ENCODE measurements at places on chromosomes 5 and 9.

DNA sequence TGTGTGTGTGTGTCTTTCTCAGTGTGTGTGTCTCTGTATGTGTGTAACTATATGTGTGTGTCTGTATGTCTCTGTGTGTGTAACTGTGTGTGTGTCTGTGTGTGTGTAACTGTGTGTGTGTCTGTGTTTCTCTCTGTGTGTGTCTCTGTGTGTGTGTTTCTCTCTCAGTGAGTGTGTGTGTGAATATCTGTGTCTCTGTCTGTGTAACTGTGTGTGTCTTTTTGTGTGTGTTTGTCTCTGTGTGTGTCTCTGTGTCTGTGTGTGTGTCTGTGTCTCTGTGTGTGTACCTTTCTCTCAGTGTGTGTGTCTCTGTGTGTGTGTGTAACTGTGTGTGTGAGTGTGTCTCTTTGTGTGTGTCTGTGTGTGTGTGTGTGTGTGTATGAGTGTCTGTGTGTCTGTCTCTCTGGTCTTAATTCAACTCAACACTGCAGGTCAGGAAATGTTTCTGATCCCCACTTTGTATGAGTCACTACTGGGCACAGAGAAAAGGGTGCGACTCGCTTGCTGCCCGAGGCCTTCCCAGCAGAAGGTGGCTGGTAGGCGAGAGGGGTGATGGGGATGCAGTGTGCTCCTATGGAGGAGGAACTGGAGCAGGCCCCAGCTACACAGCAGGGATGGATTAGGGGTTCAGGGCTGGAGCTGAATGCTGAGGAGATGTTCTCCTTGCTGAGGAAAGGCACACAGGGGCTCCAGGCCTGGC lies 52.1 kb downstream of the NSG2 start:
- DNase-seq: no peak

- no peak for DNase-seq
These were observed 89.7 kb upstream of the PRLR start for GRCh38 chr5:35320029-35320428.

DNA sequence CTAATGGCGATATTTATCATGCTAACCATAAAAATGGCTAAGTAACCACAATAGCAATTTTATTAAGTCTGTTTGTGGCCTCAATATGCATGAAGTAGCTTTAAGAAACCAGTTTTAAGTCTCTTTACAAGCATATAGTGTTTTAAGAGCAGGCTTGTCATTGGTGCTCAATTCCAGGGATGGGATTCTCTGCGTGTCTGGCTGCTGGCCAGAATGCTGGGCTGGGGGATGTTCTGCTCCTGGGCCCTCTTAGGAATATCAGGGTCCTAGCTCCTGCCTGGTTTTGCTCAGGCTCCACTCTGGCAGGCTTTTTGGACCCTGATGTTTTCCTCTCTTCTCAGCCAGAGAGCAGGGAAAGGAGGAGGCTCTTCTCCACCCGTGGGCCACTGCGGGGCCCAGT lies 127.2 kb downstream of the PDE8B start:
- DNase-seq: no peak

- no peak for DNase-seq
These were observed 50.8 kb downstream of the CNTRL start for GRCh38 chr9:121125590-121125989.

GRCh38 chr9:21830589-21830988 lies 28.2 kb downstream of the MTAP start:
- DNase-seq: no peak

GRCh38 chr5:138637256-138637655 lies 62.1 kb upstream of the HSPA9 start:
- DNase-seq: no peak

DNA sequence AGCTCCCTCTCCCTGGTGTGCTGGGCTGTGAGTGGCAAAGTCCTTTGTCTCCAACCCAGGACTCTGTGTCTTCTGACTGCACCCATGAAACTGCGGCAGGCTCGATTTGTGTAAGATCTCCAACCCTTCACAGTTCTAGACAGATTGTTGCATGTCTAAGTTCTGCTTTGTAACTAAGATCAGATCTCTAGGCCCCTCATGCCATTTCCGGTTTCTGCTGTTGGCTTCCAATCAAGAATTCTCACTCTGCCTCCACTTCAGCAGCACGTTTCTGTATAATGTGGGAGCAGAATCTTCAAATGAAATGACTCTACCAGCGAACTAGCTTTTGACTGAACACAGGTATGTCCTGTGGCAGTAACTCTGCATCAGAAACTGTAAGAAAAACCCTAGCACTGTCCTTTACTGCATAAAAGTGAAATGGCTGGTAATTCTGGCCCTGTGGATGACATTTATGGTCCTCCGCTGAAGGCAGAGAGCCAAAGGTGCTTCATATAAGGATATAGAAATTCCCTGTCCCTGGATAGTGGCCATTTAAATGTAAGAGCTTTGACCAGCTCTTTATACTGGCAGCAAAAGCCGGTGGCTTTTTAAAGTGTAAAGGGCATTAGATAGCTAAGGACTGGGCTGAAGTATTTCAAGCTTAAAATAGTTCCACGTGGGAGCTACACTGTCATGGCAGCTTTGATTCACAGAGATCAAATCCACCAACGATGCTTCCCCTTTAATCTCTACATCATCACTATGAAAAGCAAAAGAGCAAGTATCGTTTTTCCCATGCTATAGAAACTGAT lies 319.0 kb upstream of the CDH6 start:
- no peak for DNase-seq

- no peak for DNase-seq
These were observed 83.5 kb downstream of the GDA start for GRCh38 chr9:72232778-72233177.

DNA sequence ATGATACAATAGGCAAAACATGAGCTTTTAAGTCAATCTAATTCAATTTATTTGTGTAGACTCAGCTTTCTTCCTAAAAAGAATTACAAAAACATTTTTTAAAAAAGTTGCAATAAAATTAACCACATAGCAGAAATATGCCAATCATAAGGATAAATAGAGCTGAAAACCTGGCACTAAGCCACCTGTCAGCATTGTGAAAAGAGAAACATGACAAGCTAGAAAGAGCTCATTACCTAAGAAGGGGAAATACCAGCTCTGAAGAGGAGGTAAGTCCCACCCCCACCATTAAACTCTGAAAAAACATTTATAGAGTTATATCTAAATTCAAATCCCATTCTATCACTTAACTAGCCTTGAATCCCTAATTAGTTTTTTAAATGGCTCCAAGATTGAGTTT lies 372.9 kb downstream of the OSTF1 start:
- peak; percentile 14 for DNase-seq

DNA sequence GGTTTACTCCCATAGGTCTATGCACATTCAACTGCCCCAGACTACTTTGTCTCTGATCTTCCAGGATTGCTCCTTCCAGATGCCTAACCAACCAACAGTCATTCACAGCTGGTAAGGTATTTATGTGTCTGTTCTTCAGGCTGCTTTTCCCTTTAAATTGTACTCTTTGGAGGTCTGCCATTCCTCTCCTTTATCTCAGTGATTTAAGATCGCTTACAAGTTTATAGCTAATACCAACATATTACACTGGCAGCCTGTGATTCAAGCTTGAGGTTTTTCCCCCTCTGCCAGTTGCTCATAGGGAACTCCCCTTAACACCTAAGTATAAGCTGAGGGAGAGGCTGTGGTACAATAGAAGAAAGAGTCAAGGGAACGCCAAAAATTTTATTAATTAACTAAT lies 711.7 kb upstream of the EDIL3 start:
- no peak for DNase-seq

- DNase-seq: no peak
These were observed 166.9 kb downstream of the CDC42SE2 start for GRCh38 chr5:131430794-131431193.

GRCh38 chr5:137933491-137933911 lies 44.2 kb downstream of the PKD2L2 start:
- no peak for DNase-seq

GRCh38 chr5:16306812-16307211 lies 127.2 kb upstream of the MARCHF11 start:
- DNase-seq: no peak

DNA sequence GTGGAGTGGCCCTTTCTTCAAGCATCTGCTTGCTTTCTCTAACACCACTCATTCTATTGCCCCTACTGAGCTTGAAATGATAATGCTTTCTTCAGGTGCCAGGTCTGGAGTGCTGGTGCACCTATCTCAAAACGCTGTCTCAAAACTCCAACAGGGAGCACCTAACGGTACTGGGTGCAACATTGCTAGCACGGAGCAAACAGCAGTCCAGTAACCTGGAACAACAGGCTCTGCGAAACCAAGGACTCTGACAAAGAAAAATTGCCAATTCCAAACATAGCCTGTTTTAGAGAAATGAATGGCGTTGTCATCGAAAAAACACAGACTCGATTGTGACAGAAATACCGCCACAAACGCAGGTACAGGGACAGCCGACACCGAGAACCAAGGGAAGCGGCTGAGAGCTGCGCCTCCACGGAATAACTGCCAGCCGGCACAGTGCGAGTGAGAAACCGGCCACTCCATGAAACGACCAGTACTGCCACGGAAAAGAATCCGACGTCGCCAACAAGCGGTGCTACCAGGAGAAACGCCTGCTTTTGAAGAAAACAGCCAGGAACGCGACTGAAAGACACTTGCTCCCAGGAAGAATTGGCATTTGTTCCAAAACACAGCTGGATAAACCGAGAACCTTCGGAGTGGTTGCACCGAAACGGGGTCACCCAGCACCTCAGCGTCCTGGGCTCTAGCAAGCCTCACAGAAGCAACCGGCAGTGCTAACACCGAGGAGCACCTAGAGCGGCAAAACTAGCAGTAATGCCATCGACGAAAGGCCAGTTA lies 3.1 kb downstream of the ANXA2R start:
- no peak for DNase-seq

DNA sequence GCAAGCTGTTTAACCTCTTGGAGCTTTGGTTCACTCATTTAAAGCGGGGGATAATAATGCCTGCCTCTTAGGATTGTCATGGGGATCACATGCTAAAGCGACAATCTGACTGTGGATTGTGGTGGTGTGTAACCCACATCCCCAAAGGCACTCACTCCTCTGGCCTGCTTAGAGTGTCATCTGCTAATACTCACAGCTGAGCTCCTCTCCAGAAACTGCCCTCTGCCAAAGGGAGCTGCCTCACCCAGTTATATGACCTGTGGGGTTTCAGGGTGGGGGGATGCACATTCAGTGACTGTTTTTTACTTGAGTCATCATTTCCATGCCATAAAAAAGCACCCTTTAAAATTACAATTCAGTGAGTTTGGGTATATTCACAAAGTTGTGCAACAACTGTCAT lies 110.0 kb upstream of the SPOCK1 start:
- DNase-seq: no peak

DNA sequence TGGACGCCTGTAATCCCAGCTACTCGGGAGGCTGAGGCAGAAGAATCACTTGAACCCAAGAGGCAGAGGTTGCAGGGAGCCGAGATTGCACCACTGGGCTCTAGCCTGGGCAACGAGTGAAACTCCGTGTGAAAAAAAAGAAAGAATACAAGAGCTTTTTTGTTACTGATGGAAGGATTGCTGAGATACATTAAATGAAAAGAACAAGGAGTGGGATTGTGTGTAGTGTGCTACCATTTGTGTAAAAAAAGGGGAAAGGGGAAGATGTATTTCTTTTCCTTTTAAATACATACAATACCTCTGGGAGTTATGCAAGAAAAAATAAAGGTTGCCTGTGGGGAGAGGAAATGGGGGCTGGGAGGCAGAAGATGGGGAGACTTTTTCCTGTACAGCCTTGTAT lies 14.7 kb upstream of the GARNL3 start:
- no peak for DNase-seq

- DNase-seq: no peak
These were observed 35.1 kb downstream of the NNT start for GRCh38 chr5:43638107-43638506.

DNA sequence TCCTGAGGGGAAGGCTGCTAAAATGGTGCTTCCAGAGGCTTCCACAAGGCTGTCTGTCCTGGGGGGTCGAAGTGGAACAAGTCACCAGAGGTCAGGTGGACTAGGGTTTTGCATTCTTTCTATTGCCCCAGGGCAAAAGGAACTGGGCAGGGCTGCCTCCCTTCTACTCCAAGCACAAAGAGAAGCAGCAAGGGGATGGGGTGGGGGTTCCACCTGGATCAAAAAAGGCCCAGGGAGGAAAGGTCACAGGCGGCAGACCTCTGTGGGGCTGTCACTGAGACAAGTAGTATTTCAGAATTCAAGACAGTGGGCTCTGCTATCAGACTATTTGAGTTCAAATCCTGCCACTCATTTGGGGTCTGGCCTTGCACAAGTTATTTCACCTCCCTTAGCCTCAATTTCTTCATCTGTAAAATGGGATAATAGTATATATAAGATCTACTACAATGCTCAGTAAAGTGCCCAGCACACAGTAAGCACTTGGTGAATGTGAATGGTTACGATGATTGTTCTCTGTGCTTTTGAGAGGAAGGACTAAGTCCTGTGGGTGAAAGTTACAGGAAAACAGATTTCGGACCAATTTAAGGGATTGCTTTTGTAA lies 1.9 kb upstream of the ARSI start:
- no peak for DNase-seq

- DNase-seq: peak; percentile 85
These were observed 8.3 kb downstream of the CRB2 start for GRCh38 chr9:123364241-123364824.

DNA sequence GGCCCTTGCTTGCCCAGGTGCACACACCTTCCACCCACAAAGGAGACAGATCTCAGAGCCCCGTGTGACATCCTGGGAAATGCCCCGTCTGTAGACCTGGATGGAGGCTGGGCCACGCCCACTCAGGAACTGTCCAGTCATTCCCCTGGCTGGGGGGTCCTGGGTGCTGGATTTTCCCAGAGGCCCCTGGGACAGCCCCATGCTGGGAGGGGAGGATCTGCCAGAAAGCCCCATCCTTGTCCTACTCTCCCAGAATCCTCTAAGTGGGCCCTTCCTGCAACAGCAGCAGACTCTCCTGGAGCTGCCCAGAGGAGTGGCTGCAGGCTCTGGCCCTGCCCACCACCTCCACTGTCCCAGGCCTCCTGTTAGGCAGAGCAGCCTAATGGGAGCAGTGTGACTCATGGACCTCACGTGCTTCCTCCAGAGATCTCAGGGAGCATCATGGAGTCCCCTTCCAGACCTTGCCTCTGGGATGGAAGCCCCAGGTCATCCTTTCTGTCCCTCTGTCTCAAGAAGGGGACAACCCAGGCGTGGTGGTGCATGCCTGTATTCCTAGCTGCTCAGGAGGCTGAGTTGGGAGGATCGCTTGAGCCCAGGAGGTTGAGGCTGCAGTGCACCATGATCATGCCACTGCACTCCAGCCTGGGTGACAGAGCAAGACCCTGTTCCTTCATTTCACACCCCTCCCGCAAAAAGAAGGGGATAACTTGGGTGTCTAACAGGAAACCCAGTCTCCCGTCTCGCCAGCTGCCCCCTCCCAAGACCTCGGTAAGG lies 51.7 kb downstream of the JADE2 start:
- DNase-seq: no peak

DNA sequence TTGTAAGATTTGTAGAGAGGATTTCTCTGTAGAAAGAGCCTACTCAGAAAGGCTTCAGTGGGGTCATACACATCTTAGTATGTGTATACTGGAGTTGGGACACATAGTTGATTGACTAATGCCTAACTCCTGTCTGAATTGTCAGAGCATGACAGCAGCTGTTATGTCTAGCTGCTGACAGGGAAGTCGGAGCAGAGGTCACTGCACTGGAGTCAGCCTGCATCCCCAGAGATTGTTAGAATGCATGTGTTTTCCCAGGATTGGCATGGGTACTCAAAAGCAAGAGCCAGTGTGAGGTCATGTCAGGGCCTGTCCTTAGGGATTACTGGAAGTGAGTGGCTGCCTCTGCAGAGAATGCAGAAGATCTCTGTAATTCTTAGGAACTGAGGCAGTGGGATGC lies 82.7 kb downstream of the ITGA1 start:
- DNase-seq: no peak

All from head of caudate nucleus (tissue), 42 donors.